Stimulated activated CD4-positive, alpha-beta T cell treated with anti-CD3 and anti-CD28 coated beads, Interleukin-4, amount 100 ng/mL, for 1 hour (primary cell): ENCODE measurements at places on chromosomes 6 and 20.
A peak's percentile ranks its signal among the peaks of the same experiment; 100 is the strongest.

DNA sequence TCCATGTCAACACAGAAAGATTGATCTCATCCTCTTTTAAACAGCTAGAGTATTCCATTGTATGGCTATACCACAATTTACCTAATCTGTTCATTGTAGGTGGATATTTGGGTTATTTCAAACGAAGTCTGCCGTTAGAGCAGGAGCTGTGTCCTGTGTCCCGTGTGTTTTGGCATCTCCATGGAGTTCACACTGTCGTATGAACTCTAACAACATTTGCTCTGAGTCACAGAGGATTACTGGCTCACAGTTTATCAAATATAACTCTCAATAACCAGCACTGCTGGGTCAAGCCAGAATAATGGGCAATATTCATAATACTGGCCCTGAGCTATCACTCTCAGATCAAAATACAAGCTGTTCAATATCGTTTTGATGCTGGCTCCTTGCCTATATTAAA is 16.4 kb downstream of the TRAM2 start:
- DNase-seq = no peak

GRCh38 chr6:1911474-1911873 is 301.8 kb downstream of the FOXC1 start:
- no peak for DNase-seq

DNA sequence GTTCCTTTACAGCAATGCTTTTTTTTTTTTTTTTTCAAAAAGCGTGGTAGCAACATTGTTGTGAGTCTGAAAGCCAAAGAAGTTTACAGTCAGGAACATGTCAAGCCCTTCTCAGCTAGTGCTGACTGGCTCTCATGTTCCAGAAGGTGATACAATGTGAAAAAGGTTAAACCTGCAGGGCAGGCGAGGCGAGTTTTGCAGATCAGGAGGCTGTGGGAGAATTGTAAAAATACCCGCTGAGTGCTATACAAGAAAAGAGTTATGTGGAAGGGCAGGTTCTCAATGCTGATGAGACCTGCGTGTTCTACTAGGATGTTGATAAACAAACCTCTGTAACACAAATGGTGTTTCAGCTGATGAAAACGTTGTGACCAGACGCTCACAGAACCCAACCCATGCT is 30.9 kb upstream of the RPP40 start:
- no peak for DNase-seq

DNA sequence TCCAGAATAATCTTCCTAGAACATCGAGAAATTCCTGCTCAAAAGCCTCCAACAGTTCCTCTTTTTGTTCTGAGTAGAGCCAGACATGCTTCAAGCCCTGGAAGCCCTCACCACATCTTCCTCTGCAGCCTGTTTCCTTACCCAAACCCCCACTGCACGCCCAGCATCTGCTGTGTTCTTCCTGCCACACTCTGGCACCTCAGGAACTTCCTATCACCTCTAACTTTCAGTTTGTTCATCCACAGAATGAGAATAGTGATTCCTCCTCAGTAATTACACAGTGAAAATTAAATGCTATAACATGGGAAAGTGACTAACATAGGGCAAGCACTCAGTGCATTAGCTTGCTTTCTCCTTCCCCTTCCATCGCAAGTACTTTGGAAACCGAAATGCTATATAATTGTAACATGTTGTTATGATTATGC is 26.3 kb downstream of the C6orf89 start:
- DNase-seq = peak; percentile 12

DNA sequence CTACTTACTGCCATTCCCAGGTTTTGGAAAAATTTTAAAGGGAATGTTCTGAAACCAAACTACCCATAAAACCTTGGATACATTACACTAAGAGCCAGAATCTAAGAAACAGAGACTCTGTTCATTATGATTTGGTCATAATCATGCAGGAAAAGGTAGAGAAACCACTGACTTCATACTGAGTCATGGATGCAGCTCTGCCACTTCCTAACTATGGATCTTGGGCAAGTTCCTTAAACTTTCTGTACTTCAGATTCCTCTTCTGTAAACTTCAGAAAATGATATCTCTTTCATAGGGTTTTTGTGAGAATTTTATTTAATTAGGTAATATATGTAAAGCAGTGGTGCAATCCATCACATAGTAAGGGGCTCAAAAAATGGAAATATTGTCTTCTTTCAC is 20.0 kb downstream of the PLA2G7 start:
- DNase-seq = no peak

GRCh38 chr6:158654960-158655489 is 5.2 kb downstream of the SYTL3 start:
- DNase-seq = no peak

- no peak for DNase-seq
Measured at GRCh38 chr6:119290306-119290705, 59.3 kb downstream of the MAN1A1 start.
